ENCODE measurements at places on chromosomes 13 and 19.
A peak's percentile ranks its signal among the peaks of the same experiment; 100 is the strongest.

GRCh38 chr13:63304497-63304896 lies 1888.8 kb upstream of the PCDH20 start:
- no peak for DNase-seq

DNA sequence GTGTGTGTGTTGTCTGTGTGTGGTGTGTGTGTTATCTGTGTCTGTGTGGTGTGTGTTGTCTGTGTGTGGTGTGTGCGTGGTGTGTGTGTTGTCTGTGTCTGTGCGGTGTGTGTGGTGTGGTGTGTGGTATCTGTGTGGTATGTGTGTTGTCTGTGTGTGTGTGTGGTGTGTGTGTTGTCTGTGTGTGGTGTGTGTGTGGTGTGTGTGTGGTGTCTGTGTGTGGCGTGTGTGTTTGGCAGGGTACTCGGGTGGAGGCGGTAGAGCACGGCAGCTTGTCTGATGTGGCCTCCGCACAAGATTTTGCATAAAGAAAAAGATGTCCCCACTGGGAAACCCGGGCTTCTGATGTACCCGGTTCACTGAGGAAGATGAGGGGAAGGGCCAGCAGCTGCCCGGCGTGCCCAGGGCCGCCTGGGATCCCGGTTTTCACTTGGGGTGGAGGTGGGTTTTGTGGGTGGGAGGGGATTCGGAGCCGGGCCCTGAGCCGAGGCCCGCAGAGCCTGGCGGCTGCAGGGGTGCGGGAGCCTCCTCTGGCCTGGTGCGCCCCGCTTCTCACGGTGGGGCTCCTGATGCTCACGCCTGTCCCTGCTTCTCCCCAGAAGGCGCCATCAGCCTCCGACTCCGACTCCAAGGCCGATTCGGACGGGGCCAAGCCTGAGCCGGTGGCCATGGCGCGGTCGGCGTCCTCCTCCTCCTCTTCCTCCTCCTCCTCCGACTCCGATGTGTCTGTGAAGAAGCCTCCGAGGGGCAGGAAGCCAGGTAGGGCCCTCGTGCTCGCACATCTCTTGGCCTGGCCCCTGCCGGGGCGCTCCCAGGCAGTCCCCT lies 21.2 kb downstream of the HDGFL2 start:
- no peak for DNase-seq

DNA sequence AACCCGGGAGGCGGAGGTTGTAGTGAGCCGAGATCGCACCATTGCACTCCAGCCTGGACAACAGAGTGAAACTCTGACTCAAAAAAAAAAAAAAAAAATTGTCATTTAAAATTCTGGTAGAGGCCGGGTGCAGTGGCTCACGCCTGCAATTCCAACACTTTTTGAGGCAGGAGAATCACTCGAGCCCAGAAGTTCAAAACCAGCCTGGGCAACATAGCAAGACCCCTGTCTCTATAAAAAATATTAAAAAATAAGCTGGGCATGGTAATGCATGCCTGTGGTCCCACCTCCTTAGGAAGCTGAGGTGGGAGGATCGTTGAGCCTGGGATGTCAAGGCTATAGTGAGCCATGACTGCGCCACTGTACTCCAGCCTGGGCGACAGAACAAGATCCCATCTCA lies 6.2 kb downstream of the NUCB1 start:
- no peak for DNase-seq

GRCh38 chr13:40171566-40171965 lies 494.9 kb downstream of the FOXO1 start:
- no peak for DNase-seq

GRCh38 chr13:64688893-64689677 lies 2541.1 kb downstream of the PCDH9 start:
- DNase-seq = no peak

GRCh38 chr13:25489238-25489637 lies 117.5 kb downstream of the ATP8A2 start:
- no peak for DNase-seq

- no peak for DNase-seq
Observed at GRCh38 chr13:90884066-90884465, 463.4 kb upstream of the MIR17HG start.

- DNase-seq = peak; percentile 32
Observed at GRCh38 chr13:44153496-44153895, 220.1 kb upstream of the SERP2 start.

GRCh38 chr13:37168151-37168550 lies 62.7 kb upstream of the CSNK1A1L start:
- DNase-seq = no peak

- peak; percentile 50 for DNase-seq
Observed at GRCh38 chr13:84038001-84038400, 155.7 kb upstream of the SLITRK1 start.
